ENCODE measurements at places on chromosomes 3 and 15.

DNA sequence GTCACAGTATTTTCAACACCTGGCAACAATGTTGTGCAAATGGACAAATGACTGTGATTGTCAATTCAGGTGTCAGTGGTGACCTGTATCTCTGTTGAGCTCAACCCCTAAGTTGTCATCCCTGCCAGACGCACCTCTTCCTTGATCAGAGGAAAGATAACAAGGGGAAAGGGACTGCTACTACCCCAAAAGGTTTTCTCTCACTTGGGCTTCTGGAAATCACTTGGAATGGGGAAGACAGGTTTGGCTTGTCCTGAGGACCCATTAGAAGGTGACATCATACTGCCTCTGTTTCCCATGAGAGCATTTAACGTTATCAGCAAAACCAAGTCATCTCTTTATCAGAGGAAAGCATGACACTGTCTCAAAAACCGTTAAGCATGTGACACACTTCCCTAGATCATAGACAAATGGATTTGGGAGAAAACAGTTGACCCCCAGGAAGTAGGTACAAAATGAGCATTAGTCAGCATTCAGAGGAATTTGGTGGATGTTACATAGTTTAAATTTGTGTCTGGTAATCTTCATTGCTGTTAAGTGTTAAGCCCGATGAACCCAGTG lies 769.5 kb downstream of the GRM7 start:
- DNase-seq = no peak

DNA sequence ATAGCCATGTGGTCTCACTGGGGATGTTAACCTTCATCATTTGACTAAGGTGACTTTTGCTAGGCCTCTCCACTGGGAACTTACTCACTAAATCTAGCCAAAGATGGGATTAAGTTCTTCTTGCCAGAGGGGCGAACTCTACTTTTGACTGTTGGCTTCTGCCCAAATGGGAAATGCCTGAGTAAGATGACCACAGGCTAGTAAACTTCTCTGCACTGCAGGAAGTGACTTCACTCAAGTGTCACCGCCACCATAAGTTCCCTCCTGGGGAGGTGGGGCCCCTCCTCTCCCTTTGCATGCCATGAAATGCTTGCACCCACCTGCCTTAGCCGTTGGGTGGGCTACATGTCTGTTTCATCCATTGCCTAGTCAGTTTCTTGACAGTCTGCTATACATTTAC lies 388.3 kb downstream of the FEZF2 start:
- DNase-seq = no peak

GRCh38 chr3:130259166-130259874 lies 86.2 kb upstream of the COL6A5 start:
- no peak for DNase-seq

DNA sequence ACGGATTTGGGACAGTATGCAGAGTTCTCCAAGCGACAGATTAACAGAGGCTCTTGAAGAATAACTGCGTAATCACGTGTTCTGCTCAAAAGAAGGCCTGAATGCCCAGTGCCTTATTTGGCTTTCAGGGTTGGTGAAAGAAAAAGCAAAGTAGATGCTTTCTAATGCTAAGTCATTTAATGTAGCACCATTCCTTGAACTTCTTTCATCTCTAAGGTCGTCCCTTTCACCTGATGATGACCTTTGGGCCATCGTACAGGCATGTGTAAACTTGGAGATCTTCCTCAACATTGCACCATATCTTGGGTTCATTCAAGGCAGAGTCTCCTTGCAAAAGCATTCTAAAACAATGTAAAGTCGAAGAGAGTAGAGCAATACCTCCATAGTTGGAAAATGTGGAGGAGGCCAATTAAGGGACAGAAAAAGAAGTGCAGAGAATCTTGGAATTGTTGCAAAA lies 48.9 kb downstream of the TMEM44 start:
- DNase-seq = no peak

DNA sequence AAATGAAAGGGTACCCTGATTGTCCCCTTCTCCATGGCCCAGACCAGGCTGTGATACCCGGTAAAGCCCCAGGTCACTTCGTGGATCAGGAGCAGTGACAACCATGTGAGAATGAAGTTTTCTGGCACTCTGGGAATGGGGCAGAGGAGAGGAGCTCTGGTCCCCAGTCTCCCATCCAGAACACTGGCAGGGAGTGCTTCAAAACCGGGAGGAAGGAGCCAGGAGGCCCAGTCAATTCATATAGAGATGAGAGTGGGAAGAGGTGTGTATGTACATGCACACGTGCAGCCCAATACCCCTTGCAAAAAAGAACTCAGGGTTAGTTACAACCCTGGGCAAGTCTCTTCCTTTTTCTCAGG lies 101.4 kb upstream of the TLE3 start:
- no peak for DNase-seq

DNA sequence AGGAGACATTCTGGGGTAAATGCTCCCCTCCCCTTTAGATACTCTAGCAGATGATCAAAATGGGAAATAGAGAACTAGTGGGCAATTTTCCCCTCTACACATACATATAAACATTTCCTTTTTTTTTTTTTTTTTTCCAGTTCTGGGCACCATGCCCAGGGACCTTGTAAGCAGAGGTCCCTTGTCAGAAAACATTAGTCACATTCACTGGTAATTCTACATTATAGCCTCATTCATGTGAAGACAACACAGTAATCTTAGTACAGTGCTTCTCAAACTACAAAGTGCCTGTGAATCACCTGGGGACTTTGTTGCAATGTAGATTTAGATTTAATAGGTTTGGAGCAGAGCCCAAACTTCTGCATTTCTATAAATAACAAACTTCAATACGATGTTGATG lies 60.1 kb upstream of the ACTC1 start:
- DNase-seq = no peak

DNA sequence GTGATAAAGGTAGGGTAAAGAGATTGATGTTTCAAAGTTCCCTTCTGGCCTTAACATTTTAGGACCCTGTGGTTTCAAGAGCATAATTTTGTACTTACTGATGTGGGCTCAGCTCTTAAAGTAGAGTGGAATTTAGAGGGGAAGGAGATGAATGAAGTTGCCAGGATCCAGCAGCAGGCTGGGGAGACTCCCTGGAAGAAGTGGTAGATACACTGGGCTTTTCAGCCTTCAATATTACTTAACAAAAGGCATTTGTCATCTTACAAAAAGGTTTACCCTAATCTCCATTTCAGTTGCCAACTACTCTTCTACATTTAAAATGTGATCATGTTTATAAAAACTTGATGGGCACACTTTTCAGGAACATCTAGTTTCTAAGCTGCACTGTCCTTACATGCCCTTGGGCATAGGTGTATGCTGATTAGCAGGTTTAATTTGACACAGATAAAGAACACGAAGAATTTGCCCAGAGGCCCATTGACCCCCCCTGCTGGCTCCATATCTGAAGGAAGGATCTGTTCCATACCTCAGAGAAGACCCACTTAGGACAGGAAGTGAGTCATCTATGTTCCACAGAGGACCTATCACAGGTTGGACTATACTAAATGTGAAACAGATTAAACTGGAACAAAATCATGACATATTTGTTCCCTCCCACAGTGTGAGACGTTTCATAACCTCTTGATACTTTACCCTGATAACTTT lies 93.0 kb upstream of the LPP start:
- DNase-seq = no peak

DNA sequence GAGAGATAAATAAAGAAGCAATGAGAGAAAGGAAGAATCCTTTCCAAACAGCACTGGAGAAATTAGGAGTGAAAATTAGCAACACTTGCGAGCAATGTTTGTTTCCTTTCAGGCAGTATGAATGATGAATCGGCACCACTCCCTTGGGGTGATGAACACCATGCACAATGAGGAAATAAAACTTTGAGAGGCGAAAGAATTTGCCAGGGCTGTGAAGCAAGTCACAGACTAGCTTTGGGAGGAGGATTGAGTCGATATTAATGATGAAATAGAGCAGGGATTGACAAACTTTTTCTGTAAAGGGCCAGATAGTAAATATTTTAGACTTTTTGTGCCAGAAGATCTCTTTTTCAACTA lies 237.7 kb downstream of the AGBL1 start:
- no peak for DNase-seq

GRCh38 chr15:48802257-48802656 lies 8.6 kb downstream of the CEP152 start:
- no peak for DNase-seq

- DNase-seq = no peak
Measured at GRCh38 chr3:157129803-157130466, 30.0 kb downstream of the CCNL1 start.

GRCh38 chr15:66078196-66078928 lies 175.2 kb downstream of the MEGF11 start:
- DNase-seq = no peak

- no peak for DNase-seq
Measured at GRCh38 chr15:96756146-96756545, 425.6 kb downstream of the NR2F2 start.

GRCh38 chr3:114659109-114660061 lies 365.6 kb downstream of the TIGIT start:
- DNase-seq = no peak

GRCh38 chr15:24957691-24958090 lies 2.9 kb downstream of the SNRPN start:
- DNase-seq = no peak

GRCh38 chr15:88912500-88912921 lies 668 bp downstream of the MFGE8 start:
- DNase-seq = peak; percentile 37

DNA sequence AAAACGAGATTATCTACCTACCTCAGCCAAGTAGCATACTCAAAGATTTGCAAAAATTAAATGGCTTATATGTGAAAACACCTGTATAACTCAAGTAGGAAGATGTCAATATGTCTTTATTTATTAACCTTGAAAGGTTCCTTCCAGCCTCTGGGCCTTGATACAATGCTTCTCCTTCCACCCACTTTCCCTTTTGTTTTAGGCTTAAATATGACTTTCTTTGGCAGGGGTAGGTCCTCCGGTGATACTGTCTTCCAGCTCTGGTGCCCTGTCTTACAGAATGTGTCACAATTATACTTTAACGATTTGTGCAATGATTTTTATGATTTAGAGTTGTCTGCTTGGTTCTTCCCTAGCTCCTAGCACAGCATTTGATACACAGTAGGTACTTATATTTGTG lies 4.1 kb downstream of the LINS1 start:
- DNase-seq = no peak

GRCh38 chr3:172309059-172309458 lies 139.2 kb downstream of the GHSR start:
- no peak for DNase-seq

- no peak for DNase-seq
Measured at GRCh38 chr3:150049317-150049716, 78.6 kb upstream of the PFN2 start.
